ENCODE measurements at places on chromosomes 2 and 18.

DNA sequence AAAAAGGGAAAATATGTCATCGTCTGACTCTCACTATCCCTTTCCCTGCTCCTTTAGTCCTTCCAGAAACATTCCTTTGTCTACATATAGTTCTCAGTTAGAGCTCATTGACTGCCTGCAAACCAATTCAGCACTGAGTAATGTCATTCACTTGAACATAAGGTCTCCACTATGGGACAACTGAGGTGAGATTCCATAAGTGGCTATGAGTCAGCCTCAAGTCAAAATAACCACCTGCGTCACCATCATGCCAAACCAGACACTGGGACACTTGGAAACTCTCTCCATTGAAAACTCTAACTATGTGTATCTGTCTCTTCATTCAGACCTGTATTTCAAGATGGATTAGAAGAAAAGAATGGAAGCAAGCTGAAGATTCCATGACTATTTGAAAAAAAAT is 878.0 kb upstream of the PIK3C3 start:
- no peak for DNase-seq

- no peak for DNase-seq
Measured at GRCh38 chr2:151111599-151112278, 149.9 kb downstream of the RBM43 start.

DNA sequence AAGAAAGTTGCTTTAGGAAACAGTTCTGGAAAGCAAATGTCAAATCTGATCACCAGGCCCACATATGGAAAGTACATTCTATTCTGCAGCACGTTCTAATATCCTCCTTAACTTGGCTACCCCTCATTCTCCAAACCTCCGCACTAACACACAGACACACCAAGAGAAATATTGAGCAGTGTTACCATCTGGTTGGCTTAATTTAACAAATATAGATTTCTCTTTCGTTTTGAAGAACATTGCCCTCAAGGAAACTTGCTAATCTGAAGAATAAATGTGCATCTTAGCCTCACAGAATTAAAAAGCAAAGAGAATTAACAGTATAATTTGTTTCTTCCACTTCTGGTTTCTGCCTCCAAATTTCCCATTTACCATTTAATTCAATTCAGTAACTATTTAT is 72.8 kb upstream of the TTC39C start:
- DNase-seq = no peak

- no peak for DNase-seq
Measured at GRCh38 chr2:27118525-27119329, at the start of gene CGREF1. Gene CGREF1, minus strand, starts transcription at chr2:27119128. Its CDS starts 14,762 bp downstream, at chr2:27104366.

GRCh38 chr2:42386682-42387081 is 25.7 kb upstream of the COX7A2L start:
- no peak for DNase-seq

DNA sequence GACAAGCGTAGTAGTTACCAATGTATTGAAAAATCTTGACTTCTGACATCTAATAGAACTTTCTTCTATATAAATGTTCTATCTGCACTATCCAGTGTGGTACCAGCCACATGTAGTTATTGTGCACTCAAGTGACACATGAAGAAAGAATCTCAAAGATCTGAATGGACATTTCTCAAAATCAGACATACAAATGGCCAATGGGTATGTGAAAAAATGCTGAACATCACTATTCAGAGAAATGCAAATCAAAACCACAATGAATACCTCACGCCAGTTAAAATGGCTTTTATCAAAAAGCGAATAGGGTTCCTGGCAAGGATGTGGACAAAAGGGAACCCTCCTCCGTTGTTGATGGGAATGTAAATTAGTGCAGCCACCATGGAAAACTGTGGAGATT is 37.5 kb upstream of the SMCHD1 start:
- no peak for DNase-seq

GRCh38 chr2:187232749-187233148 is 215.3 kb downstream of the CALCRL start:
- no peak for DNase-seq

DNA sequence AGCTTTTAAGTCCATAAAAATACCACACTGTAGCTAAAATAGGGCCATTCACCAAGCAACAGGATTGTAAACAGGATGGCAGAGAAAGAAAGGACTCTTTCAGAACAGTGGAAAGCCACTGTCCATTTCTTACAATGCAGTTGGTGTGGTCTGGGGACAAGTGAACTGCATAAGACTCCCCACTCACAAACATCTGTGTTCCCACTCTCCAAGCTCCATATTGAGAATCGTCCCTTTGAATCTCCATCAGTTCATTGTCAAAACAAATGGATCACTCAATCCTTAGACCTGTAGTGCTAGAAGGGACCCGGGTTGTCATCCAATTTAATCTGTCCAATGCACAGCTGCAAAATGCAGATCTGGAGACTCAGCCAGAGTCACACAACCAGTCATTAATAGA is 347.4 kb upstream of the KLHL29 start:
- DNase-seq = no peak

DNA sequence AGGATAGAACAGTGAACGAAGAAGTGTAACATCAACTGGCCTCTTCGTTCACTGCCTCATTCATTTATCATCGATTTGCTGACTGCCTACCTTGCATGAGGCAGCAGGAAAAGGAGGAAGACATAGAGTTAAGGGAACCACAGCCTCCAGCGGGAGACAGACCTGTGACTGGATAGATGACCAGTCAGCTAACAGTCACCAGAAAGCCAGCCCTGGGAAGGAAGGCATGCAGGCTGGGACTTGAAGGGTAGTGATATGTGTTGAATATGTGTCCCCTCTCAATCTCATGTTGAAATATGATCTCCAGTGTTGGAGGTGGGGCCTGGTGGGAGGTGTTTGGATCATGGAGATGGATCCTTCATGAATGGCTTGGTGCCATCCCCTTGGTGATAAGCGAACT is 58.3 kb downstream of the CTIF start:
- DNase-seq = no peak

- no peak for DNase-seq
Measured at GRCh38 chr2:227713291-227713690, 4.5 kb downstream of the SLC19A3 start.

DNA sequence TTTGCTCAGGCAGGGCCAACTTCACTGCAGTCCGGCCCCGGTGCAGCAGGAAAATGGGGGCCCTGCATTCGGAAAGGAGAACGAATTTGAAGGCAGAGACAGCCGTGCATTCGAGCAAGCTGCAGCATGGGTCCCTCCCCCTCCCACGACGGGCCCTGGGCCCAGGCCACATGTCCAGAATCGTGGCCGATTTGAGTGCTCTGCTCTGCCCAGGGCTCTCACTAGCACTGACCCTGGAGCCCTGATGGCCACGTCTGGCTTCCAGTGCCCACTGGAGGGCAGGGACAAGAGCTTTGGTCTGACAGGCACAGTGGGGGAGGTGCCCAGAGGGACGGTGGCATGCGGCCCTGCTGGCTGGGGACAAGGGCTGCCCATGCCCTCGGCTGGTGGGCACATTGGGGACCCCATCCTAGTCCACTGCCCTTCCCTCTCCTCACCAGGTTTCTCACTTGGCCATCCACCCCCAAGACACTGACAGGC is 14.4 kb upstream of the KLHL30 start:
- no peak for DNase-seq

DNA sequence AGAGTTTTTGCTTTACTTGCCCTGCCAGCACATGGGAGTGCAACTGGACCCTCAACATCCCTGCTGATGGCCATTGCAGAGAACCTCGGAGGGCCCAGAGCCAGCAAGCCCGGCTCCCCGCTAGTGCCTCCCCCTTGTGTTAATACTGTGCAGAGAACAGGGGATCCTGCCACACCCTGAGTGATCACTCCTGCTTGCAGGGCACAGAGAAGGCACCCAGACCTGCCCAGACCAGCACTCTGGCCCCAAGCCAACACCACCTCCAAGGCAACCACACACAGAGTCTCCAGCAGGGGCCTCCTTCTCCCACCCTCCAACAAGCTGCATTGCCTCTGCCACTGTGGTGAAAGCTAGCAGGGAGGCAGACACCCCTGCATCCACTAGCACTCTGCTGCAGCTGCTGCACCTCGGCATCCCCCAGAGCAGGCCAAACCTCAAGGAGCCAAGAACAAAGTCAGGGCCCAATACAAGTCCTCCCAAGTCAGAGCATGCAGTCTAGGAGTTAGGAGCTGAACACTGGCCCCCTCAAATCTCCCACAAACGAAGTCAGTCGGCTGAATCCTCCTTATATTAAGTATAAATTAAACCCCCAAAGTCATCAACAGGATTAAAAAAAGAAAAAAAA is 157.7 kb downstream of the CCDC178 start:
- DNase-seq = no peak

- DNase-seq = no peak
Measured at GRCh38 chr18:50797142-50797541, 22.7 kb downstream of the MRO start.

DNA sequence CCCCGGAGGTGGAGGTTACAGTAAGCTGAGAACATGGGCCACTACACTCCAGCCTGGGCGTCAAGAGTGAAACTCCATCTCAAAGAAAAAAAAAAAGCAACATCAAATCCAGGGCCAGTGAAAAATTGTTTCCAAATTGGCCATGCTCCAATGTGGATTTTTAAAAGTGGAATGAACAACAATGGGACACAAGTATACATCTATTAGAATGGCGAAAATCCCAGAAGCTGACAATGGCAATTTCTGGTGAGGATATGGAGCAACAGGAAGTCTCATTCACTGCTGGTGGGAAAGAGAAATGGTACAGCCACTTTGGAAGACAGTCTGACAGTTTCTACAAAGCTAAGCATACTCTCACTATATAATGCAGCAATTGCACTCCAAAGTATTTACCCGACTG is 161.4 kb downstream of the UXS1 start:
- DNase-seq = no peak

DNA sequence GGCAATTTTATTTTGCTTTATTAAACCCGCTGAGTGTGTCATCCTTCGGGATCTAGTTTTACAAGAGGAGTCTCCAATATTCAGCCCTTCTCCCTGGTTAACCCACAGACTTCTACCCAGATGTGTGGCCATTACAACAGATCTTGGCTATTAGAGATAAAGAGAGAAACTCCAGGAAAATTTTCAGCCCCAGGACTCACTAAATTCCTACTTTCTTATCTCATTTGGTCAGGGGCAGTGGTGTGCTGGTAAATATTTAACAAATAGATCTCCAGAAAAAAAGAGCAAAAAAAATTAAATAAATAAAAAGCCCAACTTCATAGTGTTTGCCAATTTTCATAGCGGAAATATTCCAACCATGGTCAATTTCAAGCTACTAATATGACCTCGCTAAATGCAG is 168.4 kb downstream of the RND3 start:
- no peak for DNase-seq

DNA sequence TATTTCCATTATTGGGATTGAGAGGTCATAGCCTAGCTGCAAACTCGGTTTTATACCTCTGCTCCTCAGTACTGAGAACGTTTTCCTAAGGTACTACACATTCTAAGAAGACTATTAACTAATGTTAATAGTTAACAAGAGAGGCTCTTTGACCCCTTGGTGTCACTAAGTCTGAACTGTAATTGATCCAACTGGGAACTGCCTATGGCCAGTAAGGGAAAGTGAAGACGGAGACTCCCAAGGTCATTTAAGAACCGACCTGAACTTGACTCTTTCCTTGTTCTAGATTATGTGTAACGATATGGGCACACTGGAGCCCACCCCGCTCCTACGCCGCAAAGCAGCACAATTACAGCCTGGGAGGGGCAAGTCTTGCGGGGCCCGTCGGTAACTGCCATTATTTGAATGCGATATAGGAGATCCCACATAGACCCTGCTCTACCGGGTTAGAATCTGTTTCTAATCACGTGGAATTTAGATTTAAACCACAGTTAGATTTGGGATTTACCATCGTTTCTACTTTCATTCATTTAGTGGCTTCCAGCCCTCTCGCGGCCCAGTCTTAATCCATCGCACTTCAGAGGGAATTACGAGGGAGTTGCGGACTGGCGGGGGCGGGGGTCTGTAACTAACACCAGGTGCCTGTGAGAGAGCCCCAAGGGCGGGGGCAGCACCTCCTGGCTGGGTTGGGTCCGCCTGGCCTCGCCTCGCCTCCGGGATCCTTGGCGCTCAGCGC is 84.1 kb upstream of the EPB41L3 start:
- no peak for DNase-seq

DNA sequence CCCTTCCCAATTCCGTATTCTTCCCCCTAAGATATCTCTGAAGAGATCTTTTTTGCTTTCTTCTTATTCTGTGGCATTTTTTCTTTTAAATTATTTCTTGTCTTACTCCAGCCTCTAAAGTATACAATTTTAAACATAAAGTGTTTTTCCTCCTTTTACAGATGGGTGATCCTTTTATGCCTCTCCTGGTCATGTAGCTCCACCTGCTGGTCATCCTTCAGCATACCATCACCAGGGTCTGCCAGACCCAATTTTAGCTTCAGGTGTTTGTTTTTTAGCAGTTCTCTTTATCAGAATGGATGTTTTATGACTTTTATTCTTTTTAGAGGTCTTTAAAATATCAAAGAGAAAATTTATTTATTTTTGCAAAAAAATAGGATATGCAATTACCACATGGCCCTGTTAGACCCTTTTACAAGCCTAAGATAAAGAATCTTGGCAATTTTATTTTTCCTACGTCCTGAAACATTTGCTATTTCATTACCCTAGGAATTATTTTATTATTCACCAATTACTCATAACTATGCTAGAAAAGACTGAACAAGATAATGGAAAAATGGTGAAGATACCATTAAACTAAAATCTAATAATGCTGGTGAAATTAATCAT is 55.5 kb downstream of the PIGN start:
- peak; percentile 49 for DNase-seq

GRCh38 chr18:47260924-47261701 is 9.7 kb upstream of the SKOR2 start:
- DNase-seq = no peak

GRCh38 chr2:128639120-128639477 is 320.4 kb upstream of the HS6ST1 start:
- no peak for DNase-seq

- no peak for DNase-seq
Measured at GRCh38 chr2:26088038-26088643, 54.3 kb downstream of the RAB10 start.

DNA sequence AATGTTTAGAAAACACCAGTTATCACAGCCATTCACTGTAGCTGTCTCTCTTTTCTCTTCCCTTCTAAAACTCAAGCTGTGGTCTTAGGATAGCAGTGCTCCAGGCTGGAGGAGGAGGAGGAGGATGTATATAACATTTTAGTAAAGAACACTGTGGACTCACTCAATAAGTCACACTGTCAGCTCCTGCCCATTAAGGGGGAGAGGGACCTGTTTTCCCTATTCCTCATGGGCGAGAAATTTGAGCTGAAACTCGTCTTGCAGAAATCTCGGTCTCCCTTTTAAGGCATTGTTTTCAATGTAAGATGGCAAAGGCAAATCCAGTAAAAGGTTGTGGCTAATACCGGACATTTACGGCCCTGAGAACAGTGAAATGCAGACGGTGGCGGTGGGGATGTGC is 114.8 kb upstream of the ZNF236 start:
- DNase-seq = no peak

- DNase-seq = no peak
Measured at GRCh38 chr2:96853321-96853720, 4.5 kb downstream of the ANKRD39 start.

DNA sequence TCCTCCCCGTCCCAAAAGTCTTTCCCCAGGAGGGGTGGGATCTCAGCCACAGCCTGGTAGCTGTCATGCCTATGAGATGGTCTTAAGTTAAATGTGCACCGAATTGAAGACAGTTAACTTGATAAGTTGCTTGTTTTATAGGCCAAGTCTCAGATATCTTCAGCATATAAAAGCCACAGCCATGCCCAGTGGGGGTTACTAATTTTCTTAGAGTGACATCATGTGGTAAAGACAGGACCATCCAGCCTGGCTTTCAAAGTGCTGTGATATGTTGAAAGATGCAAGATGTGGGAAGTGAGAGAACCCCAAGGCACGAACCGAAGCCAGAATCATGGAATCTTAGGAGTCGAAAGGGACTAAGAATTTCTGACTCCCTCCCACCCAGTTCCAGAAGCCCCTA is 42.1 kb upstream of the FAM124B start:
- DNase-seq = no peak

GRCh38 chr2:65647249-65647842 is 214.9 kb upstream of the SPRED2 start:
- no peak for DNase-seq

Data from forelimb muscle (tissue), 1 donor.